ENCODE measurements at places on chromosomes 13 and 19.

- DNase-seq: no peak
Observed at GRCh38 chr13:39419876-39420275, 183.1 kb downstream of the LHFPL6 start.

DNA sequence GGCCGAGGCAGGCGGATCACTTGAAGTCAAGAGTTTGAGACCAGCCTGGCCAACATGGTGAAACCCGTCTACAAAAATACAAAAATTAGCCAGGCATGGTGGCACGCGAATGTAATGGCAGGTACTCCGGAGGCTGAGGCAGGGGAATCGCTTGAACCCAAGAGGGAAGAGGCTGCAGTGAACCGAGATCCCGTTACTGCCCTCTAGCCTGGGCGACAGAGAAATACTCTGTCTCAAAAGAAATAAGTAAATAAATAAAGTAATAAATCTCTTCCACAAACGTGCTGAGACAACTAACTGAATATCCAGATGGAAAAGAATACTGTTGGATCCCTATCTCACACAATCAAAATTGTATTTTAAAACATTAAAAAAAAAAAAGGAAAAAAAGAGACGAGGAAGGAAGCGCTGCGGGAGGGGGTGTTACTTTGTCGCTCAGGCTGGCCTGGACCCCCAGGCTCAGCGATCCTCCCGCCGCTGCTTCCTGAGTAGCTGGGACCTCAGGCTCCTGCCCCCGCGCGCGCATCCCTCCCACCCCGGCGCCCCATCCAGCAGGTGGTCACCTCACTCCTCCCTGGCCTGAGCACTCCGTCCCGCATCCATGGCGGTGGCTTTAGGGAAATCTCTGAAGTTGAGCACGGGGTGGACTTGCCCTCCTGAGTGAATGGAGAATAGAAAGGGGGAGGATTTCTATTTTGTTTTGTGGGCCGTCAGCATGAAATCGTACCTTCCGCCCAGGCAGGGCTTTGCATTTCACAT is 628 bp upstream of the ZNF813 start:
- DNase-seq: no peak

DNA sequence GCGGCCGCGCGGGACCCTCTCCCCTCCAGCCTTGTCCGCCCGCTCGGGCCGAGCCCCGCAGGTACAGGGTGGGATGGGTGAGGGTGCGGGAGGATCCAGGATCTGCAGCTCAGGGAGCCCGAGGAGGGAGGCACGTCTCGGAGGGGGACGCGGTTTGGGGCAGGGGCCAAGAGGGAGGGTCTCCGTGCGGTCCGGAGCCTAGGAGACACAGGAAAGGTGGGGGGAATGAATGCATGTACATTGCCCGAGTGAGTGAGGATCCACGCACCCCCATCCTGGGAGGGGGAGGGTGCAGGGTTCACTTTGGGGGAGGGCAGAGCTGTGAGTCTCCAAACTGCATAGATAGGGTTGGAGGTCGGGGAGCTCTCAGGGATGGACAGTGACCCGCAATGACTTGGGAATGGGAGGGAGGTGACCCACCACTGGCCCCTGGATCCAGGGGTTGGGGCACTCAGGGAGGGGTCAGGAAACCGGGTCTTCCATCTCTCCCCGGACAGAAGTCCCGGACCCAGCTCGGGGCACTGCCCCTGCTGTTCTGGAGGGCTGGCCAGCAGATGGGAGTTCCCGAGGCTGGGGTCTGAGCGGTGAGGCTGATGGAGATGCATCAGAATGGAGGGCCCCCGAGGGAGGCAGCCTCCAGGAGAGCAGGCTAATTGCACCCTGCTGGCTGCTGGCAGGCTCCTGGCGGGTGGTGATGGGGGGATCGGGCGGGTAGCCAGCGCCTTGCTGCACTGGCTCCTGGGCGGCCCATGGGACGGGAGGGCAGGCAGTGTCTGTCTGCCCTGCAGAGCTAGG is 547 bp downstream of the KCNN1 start:
- no peak for DNase-seq

DNA sequence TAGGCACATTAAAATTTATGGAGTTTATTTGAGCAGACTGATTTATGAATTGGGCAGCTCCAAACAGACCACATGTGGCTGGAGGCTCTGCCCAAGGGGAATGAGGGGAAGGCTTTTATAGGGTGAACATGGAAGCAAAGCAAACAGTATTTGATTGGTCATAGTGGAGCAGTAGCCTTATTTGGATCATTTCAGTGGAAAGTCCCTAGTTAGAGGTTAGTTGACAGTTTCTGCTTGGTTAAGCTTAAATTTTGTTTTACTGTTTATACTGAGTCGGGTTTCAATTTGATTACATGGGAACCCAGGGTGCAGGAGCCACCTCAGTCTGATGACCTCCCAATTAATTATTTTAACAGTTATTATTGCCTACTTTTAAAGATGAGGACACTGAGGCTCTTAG is 140.5 kb downstream of the NDFIP2 start:
- no peak for DNase-seq

DNA sequence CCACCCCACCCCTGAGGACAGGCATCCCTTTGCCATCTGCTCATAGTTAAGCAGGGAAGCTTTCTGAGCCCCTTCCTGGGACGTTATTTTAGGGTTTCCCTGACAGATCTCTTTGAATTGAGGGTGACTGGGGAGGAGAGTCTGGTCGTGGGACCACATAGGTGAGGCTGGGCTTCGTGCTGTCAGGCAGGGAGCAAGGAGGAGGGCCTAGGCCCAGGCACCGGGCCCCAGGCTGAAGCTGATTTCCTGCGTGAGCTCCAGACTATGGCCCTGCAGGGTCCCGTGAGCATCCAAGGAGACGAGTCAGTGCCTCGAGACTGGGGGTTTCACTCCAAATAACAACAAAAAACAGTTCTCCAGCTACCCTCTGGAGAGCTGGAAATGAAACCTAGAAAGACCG is 60.4 kb downstream of the MYO9B start:
- DNase-seq: no peak

DNA sequence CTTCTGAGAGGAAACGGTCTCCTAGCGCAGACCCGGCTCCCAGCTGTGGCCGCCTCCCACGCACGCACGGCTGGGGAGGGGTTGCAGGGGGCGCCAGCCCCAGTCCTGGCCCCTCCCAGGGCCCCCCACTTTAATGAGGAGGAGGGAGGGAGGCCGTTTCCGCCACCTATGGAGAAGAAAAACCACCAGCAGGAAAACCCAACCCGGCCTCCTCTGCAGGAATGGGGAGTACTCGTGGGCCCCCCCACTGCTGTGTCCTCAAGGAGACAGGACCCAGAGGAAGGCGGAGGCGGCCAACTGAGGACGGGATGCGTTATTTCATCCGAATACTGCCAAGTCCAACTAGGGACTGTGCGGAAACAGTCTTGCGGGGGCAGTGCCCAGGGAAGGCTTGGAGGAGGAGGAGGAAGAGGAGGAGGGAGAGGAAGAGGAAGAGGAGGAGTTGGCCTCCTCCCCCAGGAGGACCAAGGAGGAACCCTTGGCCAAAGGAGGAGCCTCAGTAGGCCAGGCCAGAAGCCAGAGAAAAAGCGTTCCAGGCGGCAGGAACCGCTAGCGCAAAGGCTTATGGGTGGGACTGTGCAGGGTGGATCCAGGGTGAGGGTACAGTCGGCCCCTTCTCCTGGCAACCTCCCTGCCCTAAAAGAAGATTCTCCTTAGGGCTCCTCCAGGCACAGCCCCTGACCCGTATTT is 3.9 kb upstream of the SSBP4 start:
- no peak for DNase-seq

GRCh38 chr13:80256352-80256932 is 84.5 kb downstream of the SPRY2 start:
- no peak for DNase-seq

GRCh38 chr13:22880741-22881720 is 299.7 kb upstream of the SGCG start:
- DNase-seq: no peak

DNA sequence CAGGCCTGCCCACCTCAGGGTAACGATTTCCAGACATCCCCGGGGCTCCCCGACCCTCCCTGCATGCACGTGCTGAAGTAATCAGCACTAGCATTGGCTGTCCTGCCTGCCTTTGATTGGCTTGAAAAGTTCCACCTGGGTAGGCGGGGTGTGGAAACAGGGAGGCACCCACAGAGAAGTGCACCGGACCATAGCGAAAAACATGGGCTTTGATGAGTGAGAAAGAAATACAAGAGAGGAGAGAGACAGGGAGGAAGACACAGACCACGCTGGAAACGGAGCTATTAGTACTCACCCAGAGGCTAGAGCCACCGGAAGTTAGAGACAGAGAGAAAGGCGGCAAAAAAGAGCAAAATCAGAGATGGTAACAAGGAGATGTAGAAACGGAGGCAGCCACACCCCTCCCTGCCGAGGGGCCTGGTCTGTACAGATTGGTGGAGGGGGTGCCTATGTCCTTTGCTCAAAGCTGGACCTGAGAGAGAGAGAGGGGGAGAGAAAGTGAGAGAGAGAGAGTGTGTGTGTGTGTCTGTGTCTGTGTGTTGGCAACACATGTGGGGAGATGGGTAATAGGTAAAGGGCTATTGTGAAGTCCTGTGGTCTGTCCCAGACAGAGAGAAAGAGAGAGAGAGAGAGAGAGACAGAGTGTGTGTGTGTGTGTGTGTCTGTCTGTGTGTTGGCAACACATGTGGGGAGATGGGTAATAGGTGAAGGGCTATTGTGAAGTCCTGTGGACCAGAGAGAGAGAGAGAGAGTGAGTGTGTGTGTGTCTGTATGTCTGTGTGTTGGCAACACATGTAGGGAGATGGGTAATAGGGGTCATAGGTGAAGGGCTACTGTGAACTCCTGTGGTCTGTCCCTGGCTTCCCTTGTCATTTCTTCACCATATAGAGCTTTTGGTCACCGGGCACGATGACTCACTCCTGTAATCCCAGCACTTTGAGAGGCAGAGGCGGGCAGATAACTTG is 2.9 kb downstream of the CGB3 start:
- no peak for DNase-seq

DNA sequence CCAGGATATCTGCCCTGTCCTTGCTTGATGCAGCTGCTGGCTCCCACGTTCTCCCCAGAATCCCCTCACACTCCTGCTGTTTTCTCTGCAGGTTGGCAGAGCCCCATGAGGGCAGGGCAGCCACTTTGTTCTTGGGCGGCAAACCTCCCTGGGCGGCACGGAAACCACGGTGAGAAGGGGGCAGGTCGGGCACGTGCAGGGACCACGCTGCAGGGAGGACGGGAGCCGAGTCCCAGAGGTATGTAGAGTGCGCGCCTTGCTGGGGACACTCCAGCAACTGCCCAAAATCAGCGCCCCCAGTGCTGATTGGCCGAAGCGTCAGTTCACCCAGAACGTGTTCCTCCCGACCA is 30.3 kb upstream of the MIER2 start:
- DNase-seq: no peak

GRCh38 chr13:41013835-41014234 is 5.3 kb downstream of the ELF1 start:
- DNase-seq: no peak

GRCh38 chr19:50906217-50906616 is 5.0 kb downstream of the KLK4 start:
- DNase-seq: no peak

GRCh38 chr19:48308631-48309586 is 16.4 kb upstream of the EMP3 start:
- DNase-seq: no peak

DNA sequence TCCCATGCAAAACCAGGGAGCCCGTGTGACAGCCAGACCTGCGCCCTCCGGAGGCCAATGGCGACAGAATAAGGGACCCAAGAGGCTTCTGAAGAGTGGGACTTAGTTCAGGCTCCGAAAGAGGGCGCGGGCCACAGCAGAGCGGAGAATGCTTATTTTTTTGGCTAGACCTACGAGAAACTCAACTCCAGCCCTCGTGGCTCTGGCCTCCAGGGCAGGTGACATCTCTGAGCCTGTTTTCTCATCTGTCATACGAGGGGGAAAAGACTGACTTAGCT is 23.0 kb downstream of the DPP9 start:
- DNase-seq: no peak

DNA sequence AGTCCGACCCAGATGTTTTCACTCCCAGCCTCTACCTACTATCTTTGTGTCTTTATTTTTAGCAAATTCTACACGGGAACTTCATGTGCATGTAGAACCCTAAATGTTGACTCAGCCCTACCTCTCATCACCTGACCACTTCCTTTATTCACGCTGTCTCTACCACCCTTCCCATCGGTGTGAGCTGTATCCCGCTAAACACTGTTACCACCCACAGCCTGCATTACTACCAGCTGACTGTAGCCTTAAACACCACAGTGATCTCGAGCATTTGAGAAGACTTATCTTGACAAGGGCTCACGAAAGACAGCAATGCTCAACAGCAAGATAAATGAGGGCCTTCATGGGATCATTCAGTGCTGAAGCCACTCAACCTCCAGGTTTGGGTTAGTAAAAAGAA is 15.1 kb downstream of the NCR1 start:
- DNase-seq: no peak
